ENCODE measurements at places on chromosomes 5 and 9.
A peak's percentile ranks its signal among the peaks of the same experiment; 100 is the strongest.

DNA sequence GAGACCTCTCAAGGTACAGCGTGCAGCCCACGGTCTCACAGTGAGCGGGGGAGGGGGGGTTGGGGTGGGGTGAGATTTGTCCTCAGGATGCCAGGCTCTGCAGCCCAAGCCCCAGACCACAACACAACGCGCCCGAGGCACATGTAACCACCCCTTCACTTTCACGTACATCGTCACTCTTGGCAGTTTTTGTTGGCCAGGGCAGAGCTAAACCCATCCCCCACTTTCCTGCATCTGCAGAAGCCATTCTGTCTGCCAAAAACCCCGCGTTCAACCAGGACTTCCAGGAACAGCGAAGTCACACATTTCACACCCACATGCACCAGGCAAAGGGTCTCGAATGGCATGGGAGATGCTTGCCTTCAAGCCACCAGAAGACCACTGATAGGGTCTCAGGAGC is 9.4 kb upstream of the SMIM23 start:
- DNase-seq = no peak

- peak; percentile 94 for DNase-seq
Observed at GRCh38 chr9:97982683-97983588, at the start of gene ANP32B. TSS of gene ANP32B (plus strand) at chr9:97983341. CDS start at chr9:97983556, 215 bp downstream.

DNA sequence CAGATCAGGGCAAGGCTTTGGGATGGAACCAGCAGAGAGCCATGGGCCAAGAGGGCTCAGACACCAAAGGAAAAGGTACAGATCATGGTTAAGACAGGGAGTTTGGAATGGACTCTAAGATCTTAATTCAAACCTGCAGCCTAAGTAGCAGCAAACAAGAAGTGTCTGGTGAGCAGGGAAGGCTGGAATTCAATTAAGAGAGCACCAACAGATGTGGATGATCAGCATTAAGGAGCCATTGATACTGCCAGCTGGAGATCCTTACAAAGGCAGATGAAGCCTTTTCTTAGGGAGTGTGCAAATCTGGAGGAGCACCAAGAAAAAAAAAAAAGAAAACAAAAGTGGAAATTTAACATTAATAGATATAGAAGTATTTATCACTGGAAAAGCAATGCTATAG is 516.8 kb downstream of the RASEF start:
- no peak for DNase-seq

DNA sequence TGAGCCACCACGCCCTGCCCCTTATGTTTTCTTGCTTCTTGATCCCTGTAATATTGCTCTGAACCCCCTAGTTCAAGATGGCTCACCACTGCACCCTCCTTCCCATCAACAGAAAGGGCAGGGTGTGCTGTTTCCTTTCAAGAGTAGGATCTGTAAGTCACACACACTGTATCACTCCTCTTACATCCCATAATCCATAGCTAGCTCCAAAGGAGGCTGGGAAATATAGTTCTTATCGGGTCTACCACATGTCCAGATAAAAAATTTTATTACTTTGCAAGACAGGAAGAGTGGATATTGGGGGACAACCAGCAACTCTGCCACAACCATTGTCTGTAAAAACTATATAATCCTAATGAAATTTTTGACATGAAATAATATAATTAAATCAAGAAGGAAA is 79.6 kb downstream of the C9orf50 start:
- DNase-seq = no peak

DNA sequence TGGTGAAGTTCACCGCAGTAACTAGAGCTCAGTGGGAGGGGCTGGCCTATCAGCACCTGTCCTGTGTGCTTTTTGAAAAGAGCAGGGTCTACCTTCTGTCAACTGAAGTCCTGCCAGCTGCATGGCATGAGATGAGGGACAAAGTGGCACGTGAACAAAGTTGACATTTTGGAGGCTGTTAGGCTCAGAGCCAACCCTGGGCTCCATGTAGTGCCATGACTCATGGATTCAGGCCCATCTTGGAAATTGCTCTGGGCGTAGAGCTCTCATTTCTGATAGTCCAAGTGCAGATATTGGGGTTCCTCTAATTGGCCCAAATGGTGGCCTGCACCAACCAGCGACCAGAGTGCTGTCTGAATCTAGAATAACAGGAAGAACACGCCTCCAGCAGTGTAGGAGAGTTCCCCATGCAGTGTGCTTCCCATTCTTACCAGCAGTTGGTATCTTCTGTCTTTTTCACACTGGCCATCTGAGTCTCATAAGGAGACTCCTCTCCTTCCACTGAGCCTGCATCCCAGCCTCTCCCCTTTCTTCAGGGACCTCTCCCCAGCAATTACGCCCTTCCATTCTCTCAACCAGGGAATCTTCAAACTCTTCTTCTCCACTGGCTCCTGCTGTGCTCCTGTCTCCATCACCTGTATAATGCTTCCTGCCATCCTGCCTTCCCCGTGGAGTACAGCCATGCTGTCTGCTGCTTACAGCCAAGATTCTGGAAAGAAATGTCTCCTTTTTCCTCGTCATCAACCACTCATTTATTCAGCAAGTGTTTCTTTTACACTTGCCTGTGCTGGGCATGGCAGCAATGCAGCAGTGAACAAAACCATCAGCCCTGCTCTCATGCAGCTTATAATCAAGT is 30.4 kb downstream of the IRF1 start:
- DNase-seq = no peak

GRCh38 chr5:45542421-45542820 is 153.8 kb downstream of the HCN1 start:
- DNase-seq = no peak

- peak; percentile 54 for DNase-seq
Observed at GRCh38 chr5:151150471-151151262, 6.9 kb downstream of the ANXA6 start.

DNA sequence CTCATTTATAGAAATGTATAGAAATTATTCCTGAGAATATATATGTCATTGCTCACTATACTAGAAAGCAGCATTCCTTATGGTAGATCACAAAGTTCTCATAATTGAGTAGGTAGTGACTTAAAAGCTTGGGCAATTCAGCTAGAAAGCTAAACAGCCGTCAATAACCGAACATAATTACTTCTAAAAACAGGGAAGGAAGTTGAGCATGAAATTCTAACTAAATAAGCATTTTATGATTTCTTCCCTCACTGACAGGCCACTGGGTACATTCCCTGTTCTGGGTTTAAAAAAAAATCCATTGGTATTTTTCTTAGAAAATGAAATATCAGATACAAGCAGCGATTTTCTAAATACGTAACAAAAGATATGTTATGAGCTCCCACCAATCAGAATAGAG is 91.1 kb upstream of the DAB2 start:
- DNase-seq = no peak

GRCh38 chr9:127897193-127897692 is 2.2 kb downstream of the ST6GALNAC6 start:
- DNase-seq = peak; percentile 78

All from GM10248 (cell line).